ENCODE measurements at places on chromosomes 13 and 19. TPM values are rescaled to one million over a fixed set of nuclear protein-coding genes. Genes with fewer than 3 reads are reported as not detected.

CYP4F3 gene
- total RNA-seq = not detected

F10 gene
- total RNA-seq = 20.3 TPM

LPAR2 gene
- total RNA-seq = 1.0 TPM

HSPB6 gene
- total RNA-seq = 47.8 TPM

C5AR1 gene
- 0.33 TPM for total RNA-seq

LRRC25 gene
- 4.6 TPM for total RNA-seq

SMIM24 gene
- not detected for total RNA-seq

LAIR1 gene
- total RNA-seq = not detected

MATK gene
- not detected for total RNA-seq

SERPINE3 gene
- not detected for total RNA-seq

CD33 gene
- not detected for total RNA-seq

NLRP11 gene
- under 0.01 TPM for total RNA-seq

CATSPERD gene
- not detected for total RNA-seq

SPRED3 gene
- total RNA-seq = 1.5 TPM

ZNF229 gene
- total RNA-seq = 25.2 TPM

Measured in fibroblast of lung (primary cell).